ENCODE measurements at places on chromosomes 1 and 21.

DNA sequence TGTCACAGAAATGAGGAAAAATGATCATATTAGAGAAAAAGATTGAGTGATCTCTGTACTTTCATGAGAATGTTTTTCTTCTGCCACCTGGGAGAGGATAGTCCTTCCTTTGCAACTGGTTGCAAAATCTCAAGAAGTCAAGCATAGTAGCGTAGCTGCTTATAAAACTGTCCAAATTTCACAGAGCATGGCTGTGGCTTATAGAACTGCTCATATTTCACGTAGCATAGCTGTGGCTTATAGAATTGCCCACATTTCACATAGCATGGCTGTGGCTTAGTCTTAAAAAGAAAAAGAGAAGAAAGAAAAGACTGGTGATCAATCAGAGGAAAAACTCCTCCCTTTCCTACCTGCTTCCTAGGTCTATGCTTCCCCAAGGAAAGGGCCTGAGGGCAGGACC is 329.5 kb downstream of the SIPA1L2 start:
- DNase-seq: peak; percentile 10

DNA sequence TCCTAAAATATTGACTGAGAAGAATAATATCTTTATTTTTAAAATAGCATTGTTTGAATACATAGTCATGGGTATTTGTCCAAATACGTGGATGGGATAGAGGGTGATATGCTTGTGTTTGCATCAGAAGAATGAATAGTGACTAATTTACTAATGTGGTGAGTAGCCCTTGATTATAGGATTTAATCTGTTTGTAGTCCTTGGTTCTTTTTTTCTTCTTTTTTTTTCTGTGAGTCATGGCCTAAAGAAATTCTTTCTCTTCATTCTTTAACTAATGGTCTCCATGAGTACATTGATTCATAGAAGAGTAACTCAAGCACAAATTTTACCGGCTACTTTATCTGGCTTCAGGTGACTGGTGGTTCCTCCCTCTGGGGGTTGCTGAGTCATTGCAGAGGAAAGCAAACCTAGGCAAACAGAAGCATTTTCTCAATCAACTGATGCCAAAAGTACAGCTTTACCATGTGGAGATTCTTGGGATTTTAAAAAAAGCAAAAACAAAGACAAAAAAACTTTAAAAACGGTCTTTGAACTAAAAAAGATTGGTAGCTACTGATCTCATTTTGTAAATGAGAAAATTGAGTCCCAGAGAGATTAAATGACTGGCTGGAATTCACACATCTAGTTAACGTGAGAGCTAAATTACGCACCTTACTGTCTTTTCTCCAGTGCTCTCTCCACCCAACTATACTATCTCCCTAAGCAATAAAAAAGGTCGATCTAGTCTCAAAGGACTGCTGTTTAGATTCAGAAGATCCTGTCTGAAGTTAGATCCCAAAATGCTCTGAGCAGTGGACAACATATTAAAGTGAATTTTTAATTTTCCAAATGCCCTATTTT is 40.5 kb downstream of the AK5 start:
- DNase-seq: peak; percentile 25

DNA sequence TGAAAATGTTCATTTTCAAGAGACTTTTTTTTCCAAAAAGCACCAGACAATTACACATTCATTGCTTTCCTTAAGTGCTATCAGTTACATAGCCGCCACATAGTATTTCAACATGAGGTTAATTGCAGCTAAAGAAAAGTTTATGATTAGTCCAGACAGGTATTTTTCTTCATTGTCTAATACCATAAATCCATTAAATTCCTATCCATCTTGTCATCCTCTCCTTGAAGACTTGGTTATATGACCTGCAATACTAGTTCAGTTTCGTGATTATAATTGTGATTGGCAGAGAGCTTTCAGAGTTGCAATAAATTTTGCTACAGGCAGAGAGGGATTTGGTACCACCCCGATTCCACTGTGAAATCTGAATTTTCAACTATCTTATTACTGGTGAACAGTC is 437.7 kb downstream of the GPATCH2 start:
- DNase-seq: no peak

DNA sequence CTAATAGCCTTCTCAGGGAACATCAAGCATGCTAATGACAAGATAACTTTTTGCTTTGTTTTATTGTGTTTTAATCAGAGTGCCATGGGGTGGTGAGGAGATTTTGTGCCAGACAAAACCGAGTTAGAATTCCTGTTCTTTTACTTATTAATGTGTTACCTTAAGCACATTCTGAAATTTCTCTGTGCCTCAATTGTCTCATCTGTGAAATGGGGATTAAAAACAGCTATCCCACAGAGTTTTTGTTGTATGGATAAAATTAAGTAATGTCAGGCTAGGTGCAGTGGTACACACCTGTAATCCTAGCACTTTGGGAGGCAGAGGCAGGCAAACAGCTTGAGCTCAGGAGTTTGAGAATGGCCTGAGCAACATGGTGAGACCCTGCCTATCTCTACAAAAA is 138.0 kb downstream of the PROX1 start:
- DNase-seq: no peak

DNA sequence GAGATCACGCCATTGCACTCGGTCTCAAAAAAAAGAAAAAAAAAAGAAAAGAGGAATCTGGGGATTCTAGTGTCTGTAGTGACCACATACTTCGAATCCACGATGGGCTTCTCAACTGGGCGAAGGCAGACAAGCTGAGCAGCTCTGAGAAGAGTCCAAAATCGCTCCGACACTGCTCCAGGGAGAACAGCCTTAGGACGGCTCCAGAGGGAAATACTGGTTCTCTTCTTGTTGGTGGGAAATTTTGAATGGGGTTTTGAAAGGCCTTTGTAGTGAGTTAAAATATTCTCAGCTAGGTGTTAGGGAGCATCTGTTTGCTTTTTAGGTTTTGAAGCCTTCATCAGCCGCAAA is 18.3 kb upstream of the HJV start:
- DNase-seq: no peak

DNA sequence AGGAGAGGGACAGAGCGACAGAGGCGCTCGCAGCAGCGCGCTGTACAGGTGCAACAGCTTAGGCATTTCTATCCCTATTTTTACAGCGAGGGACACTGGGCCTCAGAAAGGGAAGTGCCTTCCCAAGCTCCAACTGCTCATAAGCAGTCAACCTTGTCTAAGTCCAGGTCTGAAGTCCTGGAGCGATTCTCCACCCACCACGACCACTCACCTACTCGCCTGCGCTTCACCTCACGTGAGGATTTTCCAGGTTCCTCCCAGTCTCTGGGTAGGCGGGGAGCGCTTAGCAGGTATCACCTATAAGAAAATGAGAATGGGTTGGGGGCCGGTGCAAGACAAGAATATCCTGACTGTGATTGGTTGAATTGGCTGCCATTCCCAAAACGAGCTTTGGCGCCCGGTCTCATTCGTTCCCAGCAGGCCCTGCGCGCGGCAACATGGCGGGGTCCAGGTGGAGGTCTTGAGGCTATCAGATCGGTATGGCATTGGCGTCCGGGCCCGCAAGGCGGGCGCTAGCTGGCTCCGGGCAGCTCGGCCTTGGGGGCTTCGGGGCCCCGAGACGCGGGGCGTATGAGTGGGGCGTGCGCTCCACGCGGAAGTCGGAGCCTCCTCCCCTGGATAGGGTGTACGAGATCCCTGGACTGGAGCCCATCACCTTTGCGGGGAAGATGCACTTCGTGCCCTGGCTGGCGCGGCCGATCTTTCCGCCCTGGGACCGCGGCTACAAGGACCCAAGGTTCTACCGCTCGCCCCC is at the start of the genes CYB5RL and MRPL37:
Gene CYB5RL (minus strand): TSS at position 266 of the 754 bp plus-strand sequence. CDS start 4,414 bp downstream, outside the sequence.
Gene MRPL37 (plus strand): TSS at position 403 of the 754 bp plus-strand sequence. CDS start 77 bp downstream, at position 480.
- DNase-seq: peak; percentile 96

DNA sequence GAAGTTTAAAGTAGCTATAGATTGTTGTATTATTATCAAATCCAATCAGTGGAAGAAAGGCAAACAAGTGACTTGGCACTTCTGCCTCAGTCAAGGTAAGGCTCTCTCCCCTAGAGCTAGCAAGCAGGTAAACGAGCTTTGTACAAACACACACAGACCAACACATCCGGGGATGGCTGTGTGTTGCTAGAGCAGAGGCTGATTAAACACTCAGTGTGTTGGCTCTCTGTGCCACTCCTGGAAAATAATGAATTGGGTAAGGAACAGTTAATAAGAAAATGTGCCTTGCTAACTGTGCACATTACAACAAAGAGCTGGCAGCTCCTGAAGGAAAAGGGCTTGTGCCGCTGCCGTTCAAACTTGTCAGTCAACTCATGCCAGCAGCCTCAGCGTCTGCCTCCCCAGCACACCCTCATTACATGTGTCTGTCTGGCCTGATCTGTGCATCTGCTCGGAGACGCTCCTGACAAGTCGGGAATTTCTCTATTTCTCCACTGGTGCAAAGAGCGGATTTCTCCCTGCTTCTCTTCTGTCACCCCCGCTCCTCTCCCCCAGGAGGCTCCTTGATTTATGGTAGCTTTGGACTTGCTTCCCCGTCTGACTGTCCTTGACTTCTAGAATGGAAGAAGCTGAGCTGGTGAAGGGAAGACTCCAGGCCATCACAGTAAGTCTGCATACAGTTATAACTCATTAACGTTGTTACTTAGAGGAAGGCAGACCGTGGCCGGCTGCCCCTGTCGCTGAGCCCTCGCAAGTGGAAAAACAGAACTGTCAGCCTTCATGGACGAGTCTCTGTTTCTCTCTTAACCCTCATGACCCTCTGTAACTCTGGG is at the start of gene PALMD:
Gene PALMD (plus strand): TSS at position 415 of the 833 bp plus-strand sequence. CDS start 205 bp downstream, at position 620.
- DNase-seq: no peak
